ENCODE measurements at places on chromosomes 2 and 18.

GRCh38 chr2:166651080-166651675 is 157.1 kb upstream of the SCN7A start:
- ATAC-seq, result no peak

GRCh38 chr2:15561574-15562344 is 625 bp upstream of the NBAS start:
- ATAC-seq, result peak; percentile 46

DNA sequence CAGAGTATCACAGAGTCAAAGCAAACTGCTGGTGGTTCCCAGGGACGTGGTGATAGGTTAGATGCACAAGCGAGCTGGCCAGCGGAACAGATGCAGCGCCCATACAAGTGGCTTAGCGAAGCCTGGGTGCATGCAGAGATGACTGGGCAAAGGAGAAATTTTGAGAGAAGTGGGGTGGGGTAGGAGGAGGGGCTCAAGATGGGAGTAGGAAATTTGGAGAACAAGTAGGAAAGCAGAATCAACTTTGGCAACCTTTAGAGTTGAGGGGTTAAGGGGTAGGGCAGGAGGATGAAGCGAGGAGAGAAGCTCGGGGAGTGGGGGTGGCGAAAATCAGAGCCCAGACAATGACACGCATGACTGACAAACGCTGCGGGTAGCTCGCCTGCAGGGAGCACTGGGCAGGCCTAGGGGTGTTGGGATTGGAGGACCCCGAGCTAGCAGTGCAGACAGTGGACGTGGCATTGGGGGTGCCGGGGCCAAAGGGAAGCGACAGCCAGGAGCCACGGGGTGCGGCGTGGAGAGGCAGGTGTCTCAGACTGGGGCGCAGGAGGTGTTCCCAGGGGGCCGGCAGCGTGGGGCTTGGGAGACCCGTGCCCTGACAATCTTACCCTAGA is 431 bp downstream of the FAM98A start:
- peak; percentile 67 for ATAC-seq

- no peak for ATAC-seq
These were observed 442.3 kb downstream of the GRB14 start for GRCh38 chr2:164178835-164179465.

DNA sequence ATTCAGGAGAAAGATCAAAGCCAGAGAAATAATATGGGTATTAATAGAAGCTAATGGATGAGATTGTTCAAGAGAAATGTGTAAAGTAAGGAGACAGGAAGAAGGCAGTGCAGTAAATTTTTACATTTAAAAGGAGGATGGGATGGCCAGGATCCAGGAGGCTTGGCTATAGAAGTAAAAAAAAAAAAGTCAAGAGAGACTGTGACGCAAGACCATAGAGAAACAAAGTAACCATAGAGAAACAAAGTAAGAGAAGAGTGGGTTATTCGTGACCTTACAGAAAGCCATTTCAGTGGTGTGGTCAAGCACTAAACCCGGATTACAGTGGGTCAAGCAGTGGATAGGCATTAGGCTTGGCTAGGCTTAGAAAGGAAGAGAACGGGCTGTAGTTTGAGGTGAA is 10.5 kb upstream of the FAM171B start:
- no peak for ATAC-seq

DNA sequence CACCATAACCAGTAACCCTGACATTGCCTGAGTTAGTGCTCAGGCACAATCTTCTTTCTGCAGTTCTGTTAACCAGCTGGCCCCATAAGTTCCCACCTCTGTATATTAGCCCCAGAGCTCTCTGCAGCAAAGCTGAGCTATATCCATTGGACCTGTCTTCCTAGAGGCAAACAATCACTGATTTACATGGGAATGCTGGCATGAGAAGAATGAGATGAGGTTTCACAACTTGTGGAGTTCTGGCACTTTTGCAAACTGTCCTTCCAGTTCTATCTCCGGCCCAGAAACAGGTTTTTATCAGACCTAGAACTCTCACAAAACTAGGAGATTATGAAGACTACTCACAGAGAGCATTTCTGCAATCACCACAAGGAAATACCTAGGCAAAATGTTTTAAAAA is 7.9 kb upstream of the CCBE1 start:
- no peak for ATAC-seq

- no peak for ATAC-seq
These were observed 44.1 kb downstream of the GORASP2 start for GRCh38 chr2:170973225-170973491.

- ATAC-seq, result peak; percentile 12
These were observed 500.5 kb upstream of the SPHKAP start for GRCh38 chr2:228681979-228682378.

GRCh38 chr2:126907671-126908070 is 9.0 kb downstream of the TEX51 start:
- ATAC-seq, result no peak

DNA sequence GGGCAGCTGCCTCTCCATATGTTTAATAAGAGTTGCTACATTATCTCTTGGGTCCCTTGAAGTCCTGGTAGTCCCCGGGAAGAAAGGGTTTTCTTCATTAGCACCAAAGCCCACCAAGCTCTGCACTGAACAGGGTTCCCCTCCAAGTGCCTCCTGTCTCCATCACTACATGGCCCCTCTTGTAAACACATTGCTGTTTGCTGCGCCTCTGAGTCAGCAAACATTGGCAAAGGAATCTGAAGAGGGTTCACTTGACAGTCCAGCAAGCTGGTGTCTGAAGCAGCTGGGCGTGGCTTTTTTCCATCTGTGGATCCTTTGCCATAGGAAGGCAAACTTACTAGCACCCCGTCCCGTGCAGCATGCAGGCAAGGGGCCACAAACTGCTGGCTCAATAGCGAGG is 82.8 kb downstream of the TEX51 start:
- ATAC-seq, result no peak

DNA sequence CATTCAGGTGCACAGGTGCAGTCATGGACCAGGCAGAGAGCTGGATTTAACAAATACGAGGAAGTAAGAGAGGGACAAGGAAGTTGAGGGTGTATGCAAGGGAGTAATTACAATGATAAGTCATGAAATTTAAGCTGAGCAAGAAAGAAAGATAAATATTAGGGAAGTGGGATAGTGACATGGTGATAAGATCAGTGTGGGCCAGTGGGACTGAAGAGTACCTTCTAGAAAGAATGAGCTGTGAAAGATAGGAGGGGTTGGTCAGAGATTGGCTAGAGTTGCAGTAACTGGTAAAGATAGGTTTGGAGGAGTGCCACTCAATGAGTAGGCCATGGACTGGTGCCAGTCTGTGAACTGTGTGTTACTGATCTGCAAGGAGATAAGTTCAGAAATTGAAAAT is 200.8 kb upstream of the SIX3 start:
- no peak for ATAC-seq

- no peak for ATAC-seq
These were observed 28.5 kb upstream of the CEP68 start for GRCh38 chr2:65027616-65028244.

- ATAC-seq, result no peak
These were observed 126.8 kb downstream of the ATP9B start for GRCh38 chr18:79195716-79196683.

GRCh38 chr2:48173141-48173540 is 266.8 kb upstream of the FBXO11 start:
- ATAC-seq, result no peak

DNA sequence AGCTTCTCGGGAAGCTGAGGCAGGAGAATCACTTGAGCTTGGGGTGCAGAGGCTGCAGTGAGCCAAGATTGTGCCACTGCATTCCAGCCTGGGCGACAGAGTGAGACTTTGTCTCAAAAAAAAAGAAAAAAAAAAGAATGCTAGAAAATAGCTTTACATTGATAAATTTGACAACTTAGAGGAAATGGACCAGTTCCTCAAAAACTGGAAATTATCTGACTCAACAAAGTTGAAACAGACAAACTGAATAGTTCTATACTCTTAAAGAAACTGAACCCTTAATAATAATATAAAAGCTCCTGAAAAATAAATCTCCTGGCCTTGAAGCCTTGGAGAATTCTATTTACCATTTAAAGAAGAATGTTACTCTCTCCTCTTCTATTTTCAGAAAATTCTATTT is 151.0 kb upstream of the BCL2L11 start:
- no peak for ATAC-seq

- no peak for ATAC-seq
These were observed 1308.2 kb upstream of the NRXN1 start for GRCh38 chr2:52340171-52340570.
